ENCODE measurements at places on chromosomes 7 and 10. TPM values are rescaled to one million over a fixed set of nuclear protein-coding genes. Genes with fewer than 3 reads are reported as not detected.

FGL2 gene
- total RNA-seq, result 11.4 TPM

AP5Z1 gene
- 114 TPM for total RNA-seq

NPY gene
- total RNA-seq, result not detected

SAMD9L gene
- total RNA-seq, result 154 TPM

DNA sequence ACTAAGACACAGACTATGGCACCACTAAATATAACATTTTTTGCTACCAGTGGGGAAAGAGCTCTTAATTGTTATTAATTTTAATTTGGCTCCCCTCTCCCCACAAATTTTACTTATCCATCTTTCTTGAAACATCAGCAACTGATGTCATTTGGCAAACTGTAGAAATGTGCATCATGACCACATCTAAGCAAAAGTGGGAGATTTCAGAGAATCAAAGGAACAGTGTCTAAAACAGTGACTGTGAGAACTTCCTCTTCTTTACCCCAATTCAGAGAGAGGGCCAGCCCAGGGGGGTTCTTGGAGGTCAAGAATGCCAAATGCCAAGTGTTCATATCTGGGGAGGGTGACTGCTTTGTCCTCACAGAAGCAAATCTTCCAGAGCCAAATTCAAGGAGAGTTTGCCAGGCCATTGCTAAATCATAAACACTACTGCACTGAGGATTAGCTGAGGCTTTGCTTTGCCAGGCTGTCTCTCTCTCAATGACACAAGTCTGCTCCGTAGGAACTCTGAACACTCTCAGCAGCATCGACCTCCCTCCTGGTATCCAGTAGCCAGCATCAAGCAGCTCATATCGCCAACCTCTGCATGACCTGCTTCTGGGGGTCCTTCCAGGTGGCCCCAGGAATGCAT lies 65.6 kb downstream of the ITIH5 start:
- DNase-seq, result no peak

GRCh38 chr7:92246360-92247101 lies 757 bp downstream of the ANKIB1 start:
- DNase-seq, result peak; percentile 9

GRCh38 chr10:132535065-132535651 lies 2.4 kb upstream of the INPP5A start:
- DNase-seq, result no peak

DNA sequence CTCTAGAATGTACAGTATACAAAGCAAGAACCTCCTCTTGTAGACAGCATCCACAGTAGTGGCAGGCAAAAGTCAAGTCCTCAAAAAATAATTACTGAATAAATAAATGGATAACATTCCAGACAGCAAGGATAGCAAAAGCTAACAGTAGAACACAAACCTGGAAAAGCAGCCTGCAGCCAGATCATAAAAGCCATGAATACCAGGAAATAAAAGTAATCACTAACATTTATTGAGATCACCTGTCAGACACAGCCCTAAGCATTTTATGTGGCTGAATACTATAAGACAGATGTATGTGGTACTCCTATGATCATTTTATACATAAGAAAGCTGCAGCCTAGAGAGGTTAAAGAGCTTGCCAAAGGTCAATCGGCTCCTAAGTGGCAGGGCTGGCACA lies 34.0 kb downstream of the CUL2 start:
- no peak for DNase-seq

DNA sequence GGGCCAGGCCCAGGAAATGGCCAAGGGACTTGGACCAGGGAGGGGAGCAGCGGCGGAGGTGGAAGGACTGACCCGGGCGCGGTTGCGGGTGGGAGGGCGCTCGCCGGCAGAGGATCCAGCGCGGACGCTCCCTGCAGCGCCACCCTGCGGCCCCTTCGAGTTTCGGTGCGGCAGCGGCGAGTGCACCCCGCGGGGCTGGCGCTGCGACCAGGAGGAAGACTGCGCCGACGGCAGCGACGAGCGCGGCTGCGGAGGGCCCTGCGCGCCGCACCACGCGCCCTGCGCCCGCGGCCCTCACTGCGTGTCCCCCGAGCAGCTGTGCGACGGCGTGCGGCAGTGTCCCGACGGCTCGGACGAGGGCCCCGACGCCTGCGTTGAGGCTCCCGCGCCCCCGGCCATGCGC lies 16.8 kb upstream of the ZNF467 start:
- peak; percentile 36 for DNase-seq

GRCh38 chr10:34955391-34955790 lies 134.8 kb downstream of the CUL2 start:
- DNase-seq, result no peak

Data from naive thymus-derived CD4-positive, alpha-beta T cell (primary cell).